ENCODE measurements at places on chromosomes 11 and 22. TPM values are rescaled to one million over a fixed set of nuclear protein-coding genes. Genes with fewer than 3 reads are reported as not detected.

DNA sequence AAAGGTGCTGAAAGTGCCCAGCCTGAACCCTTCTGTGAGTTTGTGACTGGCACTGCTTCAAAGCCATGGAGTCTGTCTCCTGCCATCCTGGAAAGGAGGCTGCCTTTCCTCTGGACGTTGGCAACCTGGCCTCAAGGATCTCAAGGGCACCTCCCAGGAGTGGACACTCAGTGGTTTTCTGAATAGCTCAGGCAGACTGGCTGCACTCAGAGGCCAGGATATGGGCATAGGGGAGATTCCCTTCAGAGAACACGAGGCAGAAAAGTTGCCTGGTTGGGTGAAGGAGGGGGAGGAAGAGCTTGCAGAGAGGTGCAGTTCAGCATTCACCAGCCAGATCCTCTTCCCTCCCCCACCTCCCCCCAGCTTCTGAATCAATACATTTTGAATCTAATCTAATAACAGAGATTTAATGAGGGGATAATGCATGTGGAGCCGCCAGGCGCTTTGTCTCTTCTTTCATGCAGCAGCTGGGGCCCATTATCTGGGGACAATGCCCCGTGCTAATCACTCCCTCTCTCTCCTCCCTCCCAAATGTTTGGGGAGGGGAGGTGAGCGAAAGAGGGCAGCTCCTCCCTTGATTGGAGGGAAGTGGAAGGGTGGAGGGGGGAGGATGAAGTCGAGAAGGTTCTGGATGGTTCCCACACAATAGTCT is 17.7 kb downstream of the HTR3A start:
- DNase-seq, result no peak
- H3K4me1 ChIP-seq, result no peaks in the 10 kb centered on the region
- peaks cover 2% of the 10 kb centered on the region for H3K27me3 ChIP-seq
- H3K27ac ChIP-seq, result no peak overlapping the region
- no peak overlapping the region for H3K4me3 ChIP-seq
- H3K36me3 ChIP-seq, result no peaks in the 10 kb centered on the region

ACRV1 gene
- total RNA-seq, result not detected

DNA sequence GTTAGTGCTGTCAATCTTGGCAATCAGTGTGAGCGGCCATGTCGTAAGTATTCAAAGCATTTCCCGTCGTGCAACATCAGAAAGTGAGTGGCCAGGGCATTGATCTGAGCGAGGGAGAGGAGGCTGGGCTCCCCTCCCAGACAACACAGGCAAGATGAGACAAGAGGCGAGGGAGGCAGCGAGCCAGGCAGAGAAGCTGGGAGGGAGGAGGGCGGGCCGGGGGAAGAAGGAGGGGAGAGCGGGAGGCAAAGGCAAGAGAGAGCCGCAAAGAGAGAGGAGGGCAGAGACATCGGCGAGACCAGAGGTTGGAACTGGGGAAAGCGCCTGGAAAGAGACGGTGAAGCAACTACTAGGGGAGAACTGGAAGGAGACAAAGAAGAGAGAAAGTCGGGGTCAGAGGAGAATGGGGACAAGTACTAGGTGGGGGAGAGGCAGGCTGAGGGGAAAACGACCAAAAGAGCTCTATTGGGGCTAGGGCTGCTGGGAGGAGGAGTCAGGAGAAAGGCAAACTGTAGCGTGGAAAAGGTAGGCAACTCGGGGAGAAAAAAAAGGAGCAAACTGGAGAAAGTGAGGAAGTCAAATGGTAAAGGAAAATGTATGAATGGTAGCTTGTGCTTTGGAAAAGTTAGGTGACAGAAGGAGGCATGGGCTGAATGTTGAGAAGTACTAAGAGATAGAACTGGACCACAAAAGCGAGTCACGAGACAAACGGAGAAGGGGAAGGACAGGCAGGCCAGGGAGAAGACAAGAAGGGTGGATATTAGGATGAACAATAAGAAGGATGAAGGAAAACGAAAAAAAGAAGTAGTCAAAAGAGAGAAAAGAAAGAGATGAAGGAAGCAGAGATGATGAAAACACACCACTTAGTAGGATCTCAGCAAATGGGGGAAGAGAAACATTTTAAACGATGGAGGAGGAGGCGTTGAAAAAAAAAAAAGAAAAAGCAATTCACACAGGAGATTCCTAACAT is 130.5 kb upstream of the C11orf58 start:
- H3K36me3 ChIP-seq, result no peaks in the 10 kb centered on the region
- DNase-seq, result peak; percentile 73
- H3K4me3 ChIP-seq, result peak overlapping the region; percentile 67
- H3K27me3 ChIP-seq, result peaks cover 3% of the 10 kb centered on the region
- H3K27ac ChIP-seq, result peak overlapping the region; percentile 76

GRCh38 chr11:78313898-78314297 is 103.7 kb downstream of the GAB2 start:
- DNase-seq, result no peak
- no peaks in the 10 kb centered on the region for H3K4me1 ChIP-seq
- H3K4me3 ChIP-seq, result no peak overlapping the region
- H3K36me3 ChIP-seq, result no peaks in the 10 kb centered on the region

KLHL35 gene
- total RNA-seq, result 3.1 TPM

Data from pancreas (tissue), 10 donors.